Stimulated activated naive CD4-positive, alpha-beta T cell (primary cell): ENCODE measurements at places on chromosomes 2 and 18.

DNA sequence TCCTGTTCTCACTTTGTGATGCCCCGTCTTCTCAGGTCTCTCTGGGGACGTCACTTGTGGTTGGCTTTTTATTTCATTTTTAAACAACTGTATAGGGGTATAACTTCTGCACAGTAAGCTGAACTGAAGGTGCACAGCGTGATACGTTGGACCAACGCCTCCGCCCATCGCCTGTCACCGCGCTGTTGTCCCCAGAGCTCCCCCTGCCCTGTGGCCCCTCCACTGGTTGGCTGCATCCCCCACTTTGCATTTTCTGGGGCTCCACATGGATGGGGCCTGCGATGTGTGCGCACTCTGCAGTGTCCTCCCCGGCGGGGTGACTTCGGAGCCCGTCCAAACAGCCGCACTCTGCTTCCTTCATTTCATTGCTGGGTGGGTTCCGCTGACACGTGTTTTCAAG is 14.3 kb downstream of the GPR35 start:
- no peak for DNase-seq

DNA sequence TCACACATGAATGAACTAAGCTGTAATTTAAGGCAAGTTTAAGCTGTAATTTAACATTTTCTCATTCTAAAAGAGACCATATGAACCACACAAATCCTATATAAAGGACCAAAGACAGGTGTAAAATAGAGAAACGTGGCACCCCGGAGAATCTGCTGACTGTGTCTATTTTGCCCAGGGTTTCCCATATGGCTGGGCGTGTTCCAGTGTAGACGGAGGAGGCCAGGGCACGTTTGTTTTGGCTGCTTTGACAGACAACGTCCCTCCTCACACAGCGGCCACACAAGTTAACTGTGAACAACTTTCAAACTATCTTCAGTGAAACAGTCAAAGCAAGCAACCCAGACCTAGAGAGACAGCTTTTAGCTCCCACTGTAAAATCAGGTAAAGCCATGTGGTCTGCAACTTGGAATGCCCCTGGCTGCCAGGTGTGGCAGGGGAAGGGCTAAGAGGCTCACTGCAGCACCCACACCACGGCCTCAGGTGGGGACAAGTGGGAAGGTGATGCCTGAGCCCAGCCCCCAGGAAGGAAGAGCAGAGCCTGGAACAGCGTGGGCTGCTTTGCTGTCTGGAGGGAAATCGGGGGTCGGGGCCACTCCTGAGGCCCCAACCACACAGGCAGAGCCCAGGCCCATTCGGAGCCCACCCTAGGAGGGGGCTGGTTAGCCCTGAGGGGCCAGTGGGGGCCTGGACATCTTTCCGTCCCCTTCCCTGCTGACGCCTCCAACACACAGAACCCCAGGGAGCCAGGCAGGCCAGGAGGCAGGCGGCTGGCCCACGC is 40.7 kb downstream of the SLC66A2 start:
- DNase-seq = no peak

DNA sequence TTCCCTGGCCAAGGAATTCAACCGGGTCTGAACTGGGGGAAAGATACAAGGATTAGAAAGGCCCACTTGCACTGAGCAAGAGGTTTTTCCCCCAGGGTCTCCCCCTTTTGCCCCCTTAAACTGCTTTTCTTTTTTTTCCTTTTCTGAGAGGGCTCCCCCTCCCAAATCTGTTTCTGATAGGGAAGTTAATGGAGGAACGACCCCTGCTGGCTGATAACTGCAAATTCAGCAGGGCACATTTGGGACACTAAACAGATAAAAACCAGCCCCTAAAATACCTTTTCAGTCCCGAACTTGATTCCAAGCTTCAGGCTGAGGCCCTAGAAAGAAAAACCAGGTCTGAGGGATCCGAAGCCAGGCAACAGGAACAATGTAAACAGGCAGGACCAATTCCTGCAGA is 1012.4 kb upstream of the CRIM1 start:
- no peak for DNase-seq

DNA sequence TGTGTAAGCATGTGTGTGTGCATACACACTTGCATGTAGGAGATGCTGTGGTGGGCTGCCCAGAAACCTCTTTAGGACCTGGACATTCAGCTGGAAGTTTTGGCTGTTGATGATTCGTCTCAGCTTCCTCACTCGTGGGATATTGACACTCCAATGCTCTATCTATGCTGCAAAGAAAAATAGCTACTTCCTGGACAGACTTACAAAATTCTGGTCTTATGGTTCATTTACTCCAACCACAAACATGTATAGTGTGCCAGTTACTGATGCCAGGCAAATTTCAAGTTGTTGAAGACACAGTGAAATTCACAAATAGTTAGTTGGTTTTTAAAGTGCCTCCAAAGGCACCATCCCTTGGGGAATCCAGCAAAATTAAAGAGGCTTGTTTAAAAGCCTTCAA is 882.6 kb downstream of the CPS1 start:
- DNase-seq = no peak

GRCh38 chr2:175227393-175227792 is 45.9 kb upstream of the ATP5MC3 start:
- no peak for DNase-seq

GRCh38 chr2:184541591-184541990 is 56.7 kb upstream of the ZNF804A start:
- DNase-seq = no peak

DNA sequence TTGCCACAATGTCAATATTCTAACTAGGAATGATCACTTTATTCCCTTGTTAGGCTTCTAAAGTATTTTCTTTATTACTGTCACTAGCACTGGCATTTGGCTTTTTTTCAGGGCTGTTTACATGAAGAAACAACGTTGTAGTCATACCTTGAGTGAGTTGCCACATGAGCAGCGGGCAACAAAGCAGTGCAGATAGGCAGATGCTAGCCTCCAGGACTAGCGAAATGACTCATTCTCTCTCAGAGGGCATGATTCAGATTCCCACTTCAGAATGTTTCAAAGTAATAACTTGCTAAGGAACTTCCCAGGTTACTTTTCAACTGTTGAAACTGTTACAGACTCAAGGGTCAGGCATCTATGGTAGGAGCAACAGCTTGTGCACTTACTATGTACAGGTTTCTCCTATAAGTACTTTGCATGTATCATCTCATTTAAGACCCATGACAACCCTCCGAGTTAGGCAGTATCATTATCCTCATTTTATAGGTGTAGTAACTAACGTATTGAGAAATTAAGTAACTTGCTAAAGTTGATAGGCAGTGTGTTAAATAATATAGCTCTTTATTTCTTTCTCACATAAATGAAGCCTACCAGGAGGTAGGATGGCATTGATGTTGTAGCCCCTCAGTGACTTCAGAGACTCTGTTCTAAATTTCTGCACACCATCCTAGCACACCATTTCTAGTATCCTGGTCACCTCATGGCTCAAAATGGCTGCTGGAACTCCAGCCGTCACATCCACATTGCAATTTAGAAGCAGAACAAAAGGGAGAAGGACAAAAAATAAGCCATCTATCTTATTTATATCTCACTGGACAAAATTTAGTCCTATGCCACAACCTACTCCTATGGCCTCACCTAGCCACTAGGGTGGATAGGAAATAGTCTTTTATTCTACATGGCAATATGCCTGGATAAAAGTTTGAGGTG is 83.3 kb downstream of the ICOS start:
- DNase-seq = no peak
